NCI-H2107 (cell line): ENCODE measurements at places on chromosomes 16 and 17.

DNA sequence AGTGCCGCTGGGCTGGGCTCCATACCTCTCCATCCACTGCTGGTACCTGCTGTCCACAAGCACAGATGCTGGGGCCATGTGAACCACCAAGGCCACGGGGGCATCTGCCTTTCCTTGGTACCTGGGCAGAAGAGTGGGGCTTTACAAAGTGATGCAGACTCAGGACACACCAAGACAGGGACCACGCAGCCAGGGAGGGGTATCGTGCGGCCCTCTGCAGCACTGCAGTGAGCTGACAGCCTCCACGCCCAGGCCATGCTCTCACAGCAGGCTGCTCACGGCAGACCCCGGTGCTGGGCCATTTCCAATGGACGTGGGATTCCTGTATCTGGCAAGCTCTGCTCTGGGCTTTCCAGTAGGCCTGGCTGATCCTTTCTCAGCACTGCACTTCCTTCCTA, 14.4 kb downstream of the ELAC2 start:
- DNase-seq, result no peak

- no peak for DNase-seq
Measured at GRCh38 chr16:65441501-65441900, 319.6 kb upstream of the CDH11 start.

DNA sequence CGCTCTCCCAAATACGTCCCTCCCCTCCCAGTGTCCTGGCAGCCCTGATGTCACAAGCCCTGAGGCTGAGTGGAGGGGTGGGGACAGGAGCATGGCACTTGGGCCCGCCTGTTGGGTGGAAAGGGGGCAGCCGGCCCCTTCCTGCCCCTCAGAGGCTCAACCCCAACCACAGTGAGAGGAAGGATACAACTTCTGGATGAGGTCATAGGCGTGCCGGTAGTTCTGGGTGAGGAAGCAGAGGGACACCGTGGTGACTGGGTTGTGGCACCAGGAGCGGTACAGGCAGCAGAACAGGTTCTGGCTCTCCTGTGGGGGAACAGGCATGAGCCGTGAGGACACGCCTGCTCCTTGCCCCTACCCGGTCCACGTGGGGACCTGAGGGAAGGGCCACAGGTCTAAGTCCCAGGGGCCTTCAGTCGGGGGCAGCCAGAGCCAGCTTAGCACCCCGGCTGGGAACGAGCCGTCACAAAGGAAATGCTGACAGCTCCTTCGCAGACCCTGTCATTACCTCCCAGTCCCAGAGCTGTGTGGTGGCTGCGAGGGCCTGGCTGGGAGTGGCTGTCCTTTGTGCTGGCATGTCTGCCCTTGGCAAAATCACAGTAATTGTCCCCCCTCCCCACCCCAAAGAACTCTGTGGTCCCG, 11.2 kb upstream of the MTSS2 start:
- DNase-seq, result no peak

DNA sequence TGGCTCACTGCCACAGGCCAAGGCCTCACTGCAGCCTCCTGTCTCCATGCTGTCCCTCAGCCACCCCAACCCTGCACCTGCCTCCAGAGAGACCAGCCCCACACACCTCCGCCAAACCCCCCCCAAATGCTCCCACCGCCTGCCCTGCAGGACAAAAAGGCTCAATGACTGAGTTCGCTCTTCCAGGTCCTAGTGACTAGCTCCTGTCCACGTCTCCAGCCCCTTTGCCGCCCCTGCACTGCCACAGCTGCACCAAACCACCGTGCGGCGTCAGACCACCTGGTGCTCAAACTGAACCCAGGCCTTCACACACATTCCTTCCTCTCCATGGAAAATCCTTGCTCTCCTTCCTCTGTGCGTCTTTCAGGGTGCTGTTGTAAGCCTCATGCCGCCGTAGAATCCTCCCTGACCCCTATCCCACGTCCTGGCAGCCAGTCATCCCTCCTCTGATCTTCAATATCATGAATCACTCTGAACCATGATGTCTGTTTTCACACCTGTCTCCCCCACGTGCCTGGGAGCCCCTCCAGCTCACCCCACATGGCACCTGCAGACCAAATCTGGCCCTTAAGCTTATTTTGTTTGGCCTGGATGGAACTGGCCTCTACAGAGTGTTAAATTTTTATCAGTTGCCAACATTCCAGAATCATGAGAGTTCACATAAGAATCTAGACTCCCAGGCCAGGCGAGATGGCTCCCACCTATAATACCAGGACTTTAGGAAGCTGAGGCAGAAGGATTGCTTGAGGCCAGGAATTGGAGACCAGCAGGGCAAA, 4.3 kb upstream of the GSG1L start:
- DNase-seq, result no peak

- no peak for DNase-seq
Measured at GRCh38 chr17:16933317-16934132, 38.4 kb downstream of the TNFRSF13B start.

GRCh38 chr16:65195998-65196397, 74.1 kb upstream of the CDH11 start:
- no peak for DNase-seq

- DNase-seq, result peak; percentile 73
Measured at GRCh38 chr16:12002447-12003006, 26.0 kb downstream of the SNX29 start.

DNA sequence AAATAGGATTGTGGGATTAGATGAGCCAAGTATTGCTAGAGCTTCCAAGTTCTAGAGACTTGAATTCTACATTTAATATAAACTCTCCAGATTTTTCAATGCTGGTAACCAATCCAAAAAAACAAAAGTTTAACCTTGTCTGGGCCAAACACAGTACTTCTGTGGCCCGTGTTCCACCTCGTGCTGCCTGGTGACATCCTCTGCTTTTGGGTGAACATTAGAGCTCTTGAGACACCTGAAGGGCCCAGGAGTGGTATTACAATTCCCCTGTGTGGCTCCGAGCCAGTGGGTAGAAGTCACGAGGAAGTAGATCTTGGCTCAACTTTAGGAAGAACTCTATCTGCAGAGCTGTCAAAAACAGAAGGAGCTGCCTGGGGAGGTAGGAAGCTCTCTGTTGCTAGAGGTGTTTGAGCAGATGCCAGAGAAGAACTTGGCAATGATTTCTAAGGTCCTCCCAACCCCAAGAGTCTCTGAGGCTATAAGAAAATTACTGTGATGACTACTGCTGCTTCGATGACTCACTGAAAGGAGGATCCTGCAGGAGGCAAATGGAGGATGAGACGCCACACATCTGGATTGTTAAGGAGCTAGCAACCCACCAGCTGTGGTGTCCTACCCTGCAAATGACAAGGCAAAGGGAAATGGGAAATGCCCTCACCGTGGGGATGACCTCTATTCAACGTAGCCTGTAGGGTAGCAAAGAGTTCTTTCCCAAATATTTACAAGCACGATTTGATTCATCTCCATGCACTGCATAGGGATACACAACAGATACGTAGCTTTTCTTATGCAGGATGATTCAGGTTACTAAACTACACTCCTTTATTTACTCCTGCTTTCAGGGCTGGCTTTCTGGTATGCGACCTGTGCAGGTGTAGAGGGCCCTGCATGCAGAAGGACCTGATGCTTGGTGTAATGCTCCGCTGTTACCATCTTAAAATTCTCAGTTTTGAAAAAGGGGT, 45.8 kb upstream of the GAS7 start:
- DNase-seq, result no peak

DNA sequence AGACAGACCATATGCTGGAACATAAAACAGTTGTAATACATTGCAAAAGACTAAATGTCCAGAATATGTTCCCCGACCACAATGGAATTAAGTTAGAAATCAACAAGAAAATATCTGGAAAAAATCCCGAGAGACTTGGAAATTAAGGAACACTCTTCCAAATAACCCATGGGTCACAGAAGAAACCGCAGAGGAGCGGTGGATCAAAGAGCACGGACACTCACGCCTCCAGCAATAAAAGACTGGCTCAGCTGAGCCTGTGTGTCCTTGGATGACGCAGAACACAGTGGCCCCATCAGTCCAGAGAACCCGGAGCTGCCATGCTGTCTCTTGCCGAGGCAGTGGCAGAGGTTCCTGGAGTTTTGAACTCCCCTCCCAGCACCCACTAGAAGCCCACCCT, 30.9 kb upstream of the FOXF1 start:
- no peak for DNase-seq

GRCh38 chr16:8907096-8907495, 24.9 kb downstream of the LITAFD start:
- DNase-seq, result no peak

GRCh38 chr16:73122604-73123391, 74.9 kb upstream of the ZFHX3 start:
- no peak for DNase-seq

DNA sequence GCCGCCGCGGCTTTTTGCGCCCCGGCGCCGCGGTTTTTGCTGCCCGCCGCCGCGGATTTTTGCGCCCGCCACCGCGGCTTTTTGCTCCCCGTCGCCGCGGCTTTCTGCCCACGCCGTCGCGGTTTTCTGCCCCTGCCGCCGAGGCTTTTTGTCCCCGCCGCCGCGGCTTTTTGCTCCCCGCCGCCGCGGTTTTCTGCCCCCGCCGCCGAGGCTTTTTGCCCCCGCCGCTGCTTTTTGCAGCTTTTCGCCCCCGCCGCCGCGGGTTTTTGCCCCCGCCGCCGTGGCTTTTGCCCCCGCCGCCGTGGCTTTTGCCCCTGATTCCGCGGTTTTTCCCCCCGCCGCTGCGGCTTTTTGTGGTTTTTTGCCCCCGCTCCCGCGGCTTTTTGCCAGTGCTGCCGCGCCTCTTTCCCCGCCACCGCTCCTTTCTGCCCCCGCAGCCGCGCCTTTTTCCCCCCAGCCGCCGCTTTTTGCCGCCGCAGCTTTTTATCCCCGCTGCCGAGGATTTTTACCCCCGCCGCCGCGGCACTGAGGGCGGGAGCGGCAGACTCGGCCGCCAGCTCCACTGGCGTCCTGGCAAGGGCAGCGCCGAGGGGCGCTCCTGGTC, 518.6 kb upstream of the WSB1 start:
- no peak for DNase-seq

DNA sequence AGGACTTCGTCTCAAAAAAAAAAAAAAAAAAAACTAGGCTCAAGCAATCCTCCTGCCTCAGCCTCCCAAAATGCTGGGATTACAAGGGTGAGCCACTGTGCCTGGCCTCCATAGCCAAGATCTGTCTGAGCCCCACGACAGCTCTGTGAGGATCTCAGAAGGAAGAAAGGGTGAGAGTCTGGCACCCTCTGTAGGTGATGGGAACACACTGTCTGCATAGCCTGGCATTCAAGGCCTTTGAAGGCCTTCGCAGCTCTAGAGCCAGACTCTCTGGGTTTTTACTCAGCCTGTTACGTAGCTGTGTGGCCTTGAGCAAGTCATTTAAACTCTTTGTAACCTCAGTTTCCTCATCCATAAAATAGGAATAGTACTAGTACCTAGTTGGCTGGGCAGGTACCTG, 6.3 kb upstream of the XPO6 start:
- DNase-seq, result no peak

DNA sequence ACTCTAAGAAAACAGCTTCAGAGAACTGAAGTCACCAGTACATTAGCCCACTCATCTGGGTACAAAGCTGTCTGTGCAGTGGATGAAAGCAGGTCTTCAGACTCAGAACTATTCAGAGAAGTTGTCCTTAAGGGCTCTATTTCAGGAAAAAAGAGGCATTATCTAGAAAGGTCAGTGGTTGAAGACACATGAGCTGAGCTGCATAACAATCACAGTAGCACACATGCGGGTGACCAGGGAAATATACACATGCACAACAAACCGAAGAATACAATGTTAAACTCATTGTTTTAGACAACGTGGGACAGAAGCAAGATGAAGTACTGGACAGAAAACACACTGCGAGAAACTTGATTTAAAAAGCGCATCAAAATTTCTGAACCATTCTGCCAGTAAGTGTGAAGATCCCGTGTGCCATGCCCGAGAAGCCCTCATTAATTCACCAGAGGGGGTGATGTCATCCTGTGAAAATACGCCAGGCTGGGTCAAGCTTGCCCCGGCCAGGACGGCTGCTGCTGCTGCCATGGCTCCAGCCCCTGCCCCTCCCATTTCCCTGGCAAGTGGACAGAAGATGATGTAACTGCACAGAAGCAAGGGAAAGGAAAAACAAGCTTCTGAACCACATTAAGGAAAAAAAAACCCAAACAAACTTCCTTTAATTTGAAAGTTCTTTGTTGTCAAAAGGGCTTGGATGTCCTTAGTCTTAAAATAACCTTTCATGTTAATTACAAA, 10.1 kb downstream of the DYNC1LI2 start:
- DNase-seq, result no peak

- no peak for DNase-seq
Measured at GRCh38 chr17:2563061-2563460, 30.4 kb upstream of the PAFAH1B1 start.

DNA sequence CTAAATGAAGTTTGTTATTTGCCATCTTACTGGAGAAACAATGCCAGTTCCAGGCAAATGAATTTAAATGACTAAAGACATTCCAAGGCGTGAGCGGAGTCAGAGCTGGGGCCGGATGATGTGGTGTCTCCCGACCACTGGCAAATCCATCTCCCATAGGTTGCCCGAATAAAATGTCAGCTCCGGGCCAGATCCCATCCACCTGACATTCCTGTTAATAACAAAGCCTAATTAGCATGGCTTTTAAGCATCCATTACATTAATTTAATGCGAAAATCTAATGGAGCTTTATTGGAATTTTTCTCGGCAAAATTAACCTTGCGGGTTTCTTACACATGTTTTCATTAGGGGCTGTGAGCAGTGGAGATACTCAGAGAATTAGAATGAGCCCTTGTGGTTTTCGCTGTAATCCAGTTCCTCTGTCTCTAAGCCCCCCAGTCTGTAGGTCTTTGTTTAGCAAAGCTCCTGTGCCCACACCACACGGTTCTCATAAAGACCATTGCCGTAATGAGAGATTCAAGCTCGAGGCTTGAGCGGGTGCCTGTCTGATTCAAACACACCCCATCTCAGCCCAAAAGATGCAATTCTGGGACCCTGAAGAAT, 123.3 kb downstream of the CCT6B start:
- DNase-seq, result no peak

DNA sequence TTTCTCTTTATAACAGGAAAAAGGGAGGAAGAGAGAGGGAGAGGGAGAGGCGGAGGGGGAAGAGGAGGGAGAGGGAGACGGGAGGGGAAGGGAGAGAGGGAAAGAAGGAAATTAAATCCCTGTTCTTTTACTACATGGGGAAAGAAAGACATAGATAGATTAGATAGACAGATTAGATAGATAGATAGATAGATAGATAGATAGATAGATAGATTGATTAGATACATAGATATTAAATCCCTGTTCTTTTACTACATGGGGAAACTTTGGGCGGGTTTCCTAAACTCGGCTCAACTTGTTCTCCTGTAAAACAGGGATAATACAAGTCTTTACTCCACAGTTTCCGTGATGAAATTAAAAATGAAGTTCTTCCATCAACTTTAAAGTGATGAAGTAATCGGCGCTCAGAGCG, 661 bp downstream of the RFWD3 start:
- DNase-seq, result no peak

- DNase-seq, result no peak
Measured at GRCh38 chr17:80899402-80900268, 92.0 kb upstream of the CHMP6 start.
